ENCODE measurements at places on chromosomes 7 and 10.

- DNase-seq: no peak
Measured at GRCh38 chr7:155458111-155458877, at the start of gene EN2. TSS of gene EN2 (plus strand) at chr7:155458129. CDS start at chr7:155458378, 249 bp downstream.

DNA sequence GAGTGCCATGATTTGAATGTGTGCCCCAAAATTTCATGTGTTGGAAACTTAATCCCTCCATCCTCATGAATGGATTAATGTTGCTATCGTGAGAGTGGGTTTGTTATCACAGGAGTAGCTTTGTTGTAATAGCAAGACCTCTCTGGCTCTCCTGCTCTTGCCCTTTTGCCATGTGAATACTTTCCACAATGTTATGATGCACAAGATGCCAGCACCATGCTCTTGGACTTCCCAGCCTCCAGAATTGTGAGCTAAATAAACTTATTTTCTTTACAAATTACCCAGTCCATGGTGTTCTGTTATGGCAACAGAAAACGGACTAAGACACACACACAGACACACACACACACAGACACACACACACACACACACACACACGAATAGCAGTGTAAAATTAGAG is 51.3 kb upstream of the TM9SF3 start:
- no peak for DNase-seq

DNA sequence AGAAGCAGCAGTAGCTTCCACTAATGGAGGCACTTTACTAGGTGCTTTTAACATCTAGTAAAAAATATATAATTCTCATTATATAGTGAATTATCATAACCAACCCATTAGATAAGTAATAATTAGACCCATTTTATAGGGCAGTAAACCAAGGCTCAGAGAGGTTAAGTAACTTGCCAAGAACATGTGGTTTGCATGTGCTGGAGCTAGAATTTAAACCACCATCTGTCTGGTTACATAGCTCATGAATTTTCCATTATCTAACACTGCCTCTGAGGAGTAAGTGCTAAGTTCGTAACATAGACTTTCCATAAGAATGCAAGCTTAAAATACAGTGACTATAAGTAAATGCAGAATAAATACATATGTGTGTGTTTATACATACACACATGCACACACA is 41.9 kb downstream of the CREB3L2 start:
- no peak for DNase-seq

DNA sequence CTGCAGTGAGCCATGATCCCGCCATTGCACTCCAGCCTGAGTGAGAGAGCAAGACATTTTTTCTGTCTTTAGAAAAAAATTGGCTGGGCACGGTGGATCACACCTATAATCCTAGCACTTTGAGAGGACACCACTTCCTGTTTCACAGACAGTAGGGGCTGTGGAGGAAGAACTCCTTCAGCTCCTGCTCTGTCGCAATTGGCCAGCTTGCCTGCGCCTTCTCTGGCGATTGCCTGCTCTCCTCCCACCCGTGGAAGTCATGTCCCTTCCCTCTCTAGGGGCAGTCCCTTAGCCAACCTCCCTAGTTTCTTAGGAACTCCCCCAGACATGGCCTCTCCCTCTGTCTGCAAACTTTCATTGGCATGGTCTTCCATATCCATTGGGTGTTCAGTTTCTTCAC is 8.7 kb downstream of the PDSS1 start:
- DNase-seq: no peak

DNA sequence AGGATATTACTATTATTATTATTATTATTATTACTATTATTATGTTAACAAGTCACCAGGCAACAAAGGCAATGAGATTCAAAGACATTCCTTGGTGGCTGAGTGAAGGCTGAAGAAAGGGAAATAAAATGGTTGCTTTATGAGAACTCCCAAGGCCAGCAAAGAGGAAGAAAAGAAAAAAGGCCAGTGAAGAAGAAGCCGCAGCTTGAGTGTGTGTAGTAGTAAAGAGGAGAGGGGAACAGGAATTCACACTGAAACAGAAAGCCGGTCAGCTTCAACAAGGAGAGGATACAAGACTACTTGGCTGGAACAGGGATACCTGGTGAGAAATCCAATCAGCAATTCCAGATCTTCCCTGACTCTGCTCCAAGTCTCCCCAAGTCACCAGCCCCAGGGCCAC is 42.4 kb downstream of the PLXNA4 start:
- no peak for DNase-seq

- no peak for DNase-seq
Measured at GRCh38 chr7:140390466-140391190, 7.7 kb downstream of the SLC37A3 start.

DNA sequence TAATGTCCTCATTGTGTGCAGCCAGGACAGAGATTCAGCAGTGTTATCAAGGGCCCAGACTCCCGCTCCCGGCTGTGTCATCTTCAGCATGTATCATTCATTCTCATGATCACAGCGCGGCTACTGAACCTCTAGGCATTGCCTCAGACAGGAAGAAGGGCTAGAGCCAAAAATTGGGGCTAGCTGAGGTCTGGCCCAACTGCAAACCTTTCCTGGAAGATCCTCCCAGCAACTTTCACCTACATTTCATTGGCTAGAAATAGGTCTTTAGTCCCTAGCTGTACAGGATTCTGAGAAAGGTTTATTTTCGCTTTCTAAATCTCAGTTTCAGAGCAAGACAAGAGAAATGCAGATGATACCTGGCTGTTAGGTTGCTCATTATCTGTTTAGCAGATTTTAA is 81.9 kb downstream of the CREM start:
- DNase-seq: no peak

DNA sequence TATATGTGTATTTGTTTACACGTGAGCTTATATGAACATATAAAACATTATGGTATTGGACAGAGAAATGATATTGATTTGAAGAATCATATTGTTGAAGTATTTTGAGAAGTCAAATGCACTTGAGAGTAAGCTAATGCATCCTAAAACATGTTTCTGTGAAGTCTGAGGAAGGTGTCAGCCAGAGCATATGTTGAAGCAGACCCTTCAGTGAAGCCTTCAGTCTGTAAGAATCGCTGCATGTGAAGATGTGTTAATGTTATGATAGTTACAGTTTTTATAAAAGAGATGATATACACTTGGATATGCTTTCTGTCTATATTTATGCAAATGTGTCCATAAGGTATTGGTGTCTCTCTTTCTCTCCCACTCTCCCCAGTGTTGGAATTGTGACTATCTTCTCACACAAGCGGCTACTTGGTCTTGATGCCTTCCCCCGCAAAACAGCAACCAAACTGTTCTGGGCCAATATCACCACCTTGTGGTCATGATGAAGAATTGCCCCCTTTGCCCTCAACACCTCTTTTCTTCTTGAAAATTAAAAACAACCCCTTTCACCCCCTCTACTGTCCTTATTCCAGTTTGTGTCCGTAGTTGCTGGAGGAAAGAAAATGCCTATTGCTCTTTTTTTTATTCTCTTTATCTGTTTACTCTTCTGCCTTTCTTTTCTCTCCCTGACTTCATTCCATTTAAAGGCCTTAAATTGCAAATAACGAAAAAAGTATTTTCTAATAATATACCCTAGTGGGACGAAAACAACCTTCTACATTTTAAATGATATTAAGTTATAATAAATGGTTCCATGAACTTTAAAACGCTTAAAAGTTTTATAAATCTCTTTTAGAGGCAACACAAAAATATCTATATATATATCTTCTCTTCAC is 64.9 kb downstream of the IKZF1 start:
- no peak for DNase-seq

DNA sequence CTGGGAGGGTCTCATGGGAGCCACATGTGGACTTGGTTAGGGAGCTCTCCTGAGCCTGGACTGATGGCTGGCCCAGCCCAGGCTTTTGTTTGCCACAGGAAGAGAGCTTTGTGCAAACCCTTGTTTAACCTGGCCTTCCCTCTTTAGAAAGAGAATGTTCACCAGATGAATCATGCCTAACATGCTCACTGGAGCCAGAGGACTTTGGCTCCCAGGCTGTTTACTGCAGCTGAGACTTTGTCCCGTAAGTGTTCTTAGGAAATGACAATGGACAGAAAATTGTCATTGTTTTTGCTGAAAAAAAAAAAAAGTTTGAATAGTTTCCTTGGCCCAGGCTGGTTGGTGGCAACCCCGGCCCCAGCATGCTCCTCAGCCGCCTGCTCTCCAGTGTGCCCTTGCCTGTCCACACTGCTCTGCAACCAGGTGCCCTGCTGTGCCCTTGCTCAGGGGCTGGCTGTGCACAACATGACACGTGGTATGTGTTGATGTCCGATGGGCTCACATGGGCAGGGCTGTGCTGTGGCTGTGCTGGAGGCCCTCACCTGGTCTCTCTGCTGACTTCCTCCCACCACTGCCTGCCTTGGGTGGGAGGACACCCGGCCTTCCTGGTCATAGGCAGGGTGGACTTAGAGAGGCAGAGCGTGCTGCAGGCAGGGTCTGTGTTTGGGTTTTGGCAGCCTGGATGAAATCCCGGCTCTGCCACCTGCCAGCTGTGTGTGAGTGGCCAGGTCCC is 215.3 kb upstream of the ZNF32 start:
- DNase-seq: no peak

DNA sequence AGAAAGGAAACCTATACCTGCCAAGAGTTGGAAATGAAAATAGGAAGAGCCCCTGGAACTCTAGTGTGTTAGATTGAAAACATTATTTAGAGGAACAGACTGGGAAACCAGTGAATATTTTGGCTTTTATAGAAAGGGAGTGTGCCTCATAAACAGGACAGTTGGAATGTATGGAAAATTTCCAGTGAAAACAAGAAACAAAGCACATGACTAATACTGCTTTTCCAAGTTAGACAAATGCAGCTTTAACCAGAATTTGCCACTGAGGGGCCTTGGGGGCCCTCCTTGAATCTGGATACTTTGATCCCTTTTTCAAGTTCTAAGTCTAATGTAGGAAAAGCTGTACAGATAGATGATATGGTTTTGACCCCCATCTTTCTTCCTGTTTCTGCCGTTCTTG is 21.2 kb downstream of the ITGB8 start:
- no peak for DNase-seq

GRCh38 chr7:134962270-134962780 is 24.0 kb upstream of the AGBL3 start:
- no peak for DNase-seq

GRCh38 chr7:24978843-24979469 is 1.0 kb downstream of the OSBPL3 start:
- DNase-seq: no peak

- DNase-seq: no peak
Measured at GRCh38 chr10:84008878-84009277, 130.4 kb upstream of the GHITM start.

- no peak for DNase-seq
Measured at GRCh38 chr10:117218654-117219053, 21.4 kb downstream of the KCNK18 start.

- no peak for DNase-seq
Measured at GRCh38 chr7:157863906-157864810, 527.4 kb downstream of the DNAJB6 start.

DNA sequence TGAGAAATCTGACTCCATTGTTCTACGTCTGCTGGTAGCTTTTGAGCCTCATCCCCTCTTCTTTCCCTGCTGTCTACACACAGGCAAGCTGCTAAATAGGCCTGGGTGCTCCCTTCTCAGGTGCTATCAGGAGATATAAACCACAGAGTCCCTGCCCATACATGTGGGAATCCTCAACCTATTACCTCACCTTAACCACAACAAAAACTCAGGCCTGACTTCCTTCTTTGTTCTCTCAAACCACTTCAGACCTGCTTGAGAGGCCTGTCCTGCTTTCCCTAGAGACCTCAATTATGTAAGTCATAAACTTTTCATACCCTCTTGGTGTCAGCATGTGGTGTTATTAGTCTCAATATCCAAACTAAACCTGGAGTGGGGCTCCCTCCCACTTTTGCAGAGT is 75.0 kb upstream of the MAGI2 start:
- no peak for DNase-seq

- DNase-seq: no peak
Measured at GRCh38 chr7:25222666-25223065, 5.6 kb downstream of the NPVF start.

All from NCI-H187 (cell line).